ENCODE measurements at places on chromosomes 1 and 21.

DNA sequence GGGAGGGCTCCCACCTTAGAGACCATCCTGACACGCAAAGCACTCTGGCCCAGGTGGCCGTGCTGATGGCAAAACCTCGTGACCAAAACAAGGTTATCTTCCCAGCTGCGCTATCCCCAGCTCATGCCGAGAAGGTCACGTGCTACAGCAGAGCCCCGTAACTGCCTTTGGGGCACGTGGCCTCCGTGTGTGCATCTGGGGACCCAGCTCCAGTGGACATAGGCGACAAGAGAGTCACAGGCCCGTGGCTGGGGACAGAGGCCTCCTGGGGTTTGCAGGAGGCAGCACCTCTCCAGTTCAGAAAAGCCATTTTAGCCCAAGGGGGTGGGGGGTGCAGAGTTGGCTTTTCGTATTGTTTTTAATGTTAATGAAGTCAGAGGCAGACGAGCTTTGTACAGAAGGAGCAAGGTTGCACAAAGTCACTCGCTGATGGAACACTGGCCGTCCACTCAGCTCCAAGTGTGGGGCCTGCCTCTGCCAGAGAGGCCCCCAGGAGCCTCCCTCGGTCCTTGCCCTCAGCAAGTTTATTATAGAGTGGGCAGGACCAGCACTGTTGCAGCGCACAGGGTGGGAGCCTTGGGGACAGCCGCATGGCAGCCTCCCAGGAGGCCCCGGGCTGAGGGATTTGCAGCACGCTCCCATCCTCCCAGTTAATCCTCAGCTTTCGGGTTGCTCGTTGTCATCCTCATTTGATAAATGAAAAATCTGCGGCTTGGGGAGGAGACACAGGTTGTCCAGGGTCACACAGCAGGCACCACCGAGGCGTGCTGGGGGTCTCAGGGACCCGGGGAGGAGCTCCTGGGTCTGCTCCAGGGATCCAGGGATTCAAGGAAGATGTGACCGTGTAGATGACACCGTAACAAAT is 8.0 kb upstream of the PDE9A start:
- no peak for DNase-seq

- no peak for DNase-seq
Measured at GRCh38 chr21:26064506-26064905, 106.1 kb downstream of the APP start.

DNA sequence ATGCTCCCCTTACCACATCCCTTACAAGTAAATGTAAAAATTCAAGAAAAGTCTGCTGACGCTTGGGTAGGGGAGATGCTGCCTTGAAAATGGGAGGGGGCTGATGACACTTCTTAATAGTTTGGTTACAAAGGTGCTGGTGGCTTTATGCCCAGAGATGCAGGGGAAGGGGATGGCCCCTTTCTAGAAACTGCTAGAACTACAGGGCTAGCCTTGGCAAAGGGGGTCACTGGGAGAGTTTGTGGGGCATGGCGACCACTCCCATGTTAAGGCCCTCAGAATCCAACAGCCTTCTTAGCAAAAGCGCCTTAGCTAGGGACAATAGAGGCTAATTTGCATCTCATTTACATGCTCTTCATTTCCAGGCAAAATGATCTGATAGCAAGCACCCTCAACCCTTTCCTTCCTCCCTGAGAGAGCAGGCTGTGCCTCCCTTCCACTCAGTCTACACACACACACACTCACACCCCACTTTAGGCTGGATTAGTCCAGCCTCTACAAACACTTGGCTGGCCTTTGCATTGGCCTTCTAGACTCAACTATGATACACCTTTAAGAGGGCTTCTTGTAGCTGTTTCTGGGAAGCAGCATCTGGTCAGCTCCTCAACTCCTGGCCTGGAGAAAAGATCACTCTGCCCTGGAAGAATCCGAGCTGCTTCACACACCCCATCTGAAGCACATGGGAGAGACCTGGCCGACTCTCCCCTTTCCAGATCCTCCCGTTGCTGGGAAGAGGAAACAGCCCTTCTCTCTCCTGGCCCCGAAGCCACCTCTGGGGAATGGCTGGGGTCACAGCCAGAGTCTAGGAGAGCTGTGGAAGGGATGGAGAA is 1.7 kb downstream of the SEMA6C start:
- no peak for DNase-seq

DNA sequence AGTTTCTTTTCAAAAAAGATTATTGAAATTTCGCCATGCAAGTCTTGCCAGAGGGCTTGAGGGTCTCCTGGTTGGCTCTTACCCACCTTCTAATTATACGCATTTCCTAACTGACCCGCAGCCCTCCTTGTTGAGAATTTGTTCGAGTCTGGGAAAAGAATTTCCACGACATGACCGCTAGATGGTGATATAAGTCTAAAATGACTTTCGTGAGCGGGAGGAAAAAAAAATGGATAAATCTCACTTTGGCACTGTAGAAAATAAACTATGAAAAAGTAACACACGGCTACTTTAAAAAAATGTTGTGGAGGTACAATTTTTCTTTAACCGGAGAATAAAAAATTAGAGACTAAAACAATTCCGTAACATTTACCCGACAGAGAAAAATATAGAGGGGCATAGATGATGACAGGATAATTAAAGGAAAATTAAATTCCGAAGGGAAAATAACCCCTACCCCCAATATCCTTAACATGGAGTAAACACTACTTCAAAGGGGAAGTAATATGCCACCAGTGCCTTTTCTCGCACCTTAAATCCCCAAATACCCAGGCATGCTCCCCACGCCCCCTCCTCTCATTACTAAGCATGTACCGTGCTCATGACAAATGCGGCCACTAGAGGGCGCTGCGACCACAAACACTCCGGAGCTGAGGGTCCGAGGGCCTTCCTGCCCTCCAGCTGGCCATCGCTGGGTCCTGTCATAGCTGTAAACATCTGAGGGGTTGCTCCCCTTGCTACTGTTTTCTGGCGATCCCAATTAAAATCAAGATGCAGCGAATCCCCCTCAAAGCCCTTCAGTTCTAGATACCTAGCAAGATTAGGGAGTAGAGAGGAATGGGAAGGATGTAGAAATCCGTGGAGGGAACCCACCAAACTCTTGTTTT is 266.9 kb downstream of the ASTN1 start:
- peak; percentile 61 for DNase-seq

DNA sequence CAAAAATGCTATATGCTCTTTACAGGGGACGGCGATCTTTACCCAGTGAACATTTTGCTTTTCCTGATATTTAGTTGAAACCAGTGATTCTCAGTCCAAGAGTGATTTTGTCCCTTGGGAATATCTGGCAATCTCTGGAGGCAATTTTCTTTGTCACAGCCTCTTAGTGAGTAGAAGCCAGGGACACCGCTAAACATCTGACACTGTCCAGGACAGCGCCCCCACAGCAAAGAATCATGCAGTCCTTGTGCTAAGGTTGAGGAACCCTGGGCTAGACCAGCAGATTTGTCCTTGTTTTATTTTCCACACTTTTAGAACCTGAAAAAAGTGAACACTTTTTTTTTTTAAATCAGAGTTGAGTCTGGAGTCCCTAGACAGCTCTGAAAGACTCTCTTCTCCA is 13.1 kb downstream of the EVA1C start:
- no peak for DNase-seq

All from NCI-H2171 treated with DMSO at 0.1 percent for 48 hours (cell line).